ENCODE measurements at places on chromosomes 11 and 22.

GRCh38 chr22:46060292-46061123, 83.5 kb upstream of the WNT7B start:
- DNase-seq: no peak

DNA sequence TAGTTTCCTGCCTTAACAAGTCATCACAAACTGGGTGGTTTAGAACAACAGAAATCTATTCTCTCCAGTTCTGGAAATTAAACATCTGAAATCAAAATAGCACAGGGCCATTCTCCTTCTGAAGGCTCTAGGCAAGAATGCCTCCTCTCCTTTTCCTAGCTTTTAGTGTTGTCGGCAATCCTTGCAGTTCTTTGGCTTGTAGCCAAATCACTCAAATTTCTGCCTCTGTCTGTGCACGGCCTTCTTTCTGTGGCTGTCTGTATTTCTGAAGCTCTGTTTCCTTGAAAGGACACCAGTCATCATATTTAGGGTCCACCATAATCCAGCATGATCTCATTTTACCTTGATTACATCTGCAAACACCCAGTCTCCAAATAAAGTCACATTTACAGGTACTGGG, 795.5 kb downstream of the METTL15 start:
- no peak for DNase-seq

DNA sequence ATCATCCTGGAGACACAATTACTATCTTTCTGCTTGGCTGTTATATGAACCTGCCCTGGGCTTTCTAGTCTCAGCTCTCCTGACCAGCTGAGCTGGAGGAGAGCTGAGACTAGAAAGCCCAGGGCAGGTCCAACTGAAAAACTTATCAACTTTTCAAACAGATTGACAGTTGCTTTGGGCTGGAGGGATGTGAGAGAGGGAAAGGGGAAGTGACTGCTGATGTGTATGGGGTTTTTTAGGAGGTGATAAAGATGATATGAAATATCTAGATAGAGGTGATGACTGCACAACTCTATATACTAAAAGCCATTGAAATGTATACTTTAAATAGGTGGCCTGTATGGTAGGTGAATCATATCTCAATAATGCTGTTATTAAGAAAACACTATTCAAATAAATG, 60.2 kb upstream of the CHRM4 start:
- DNase-seq: no peak

DNA sequence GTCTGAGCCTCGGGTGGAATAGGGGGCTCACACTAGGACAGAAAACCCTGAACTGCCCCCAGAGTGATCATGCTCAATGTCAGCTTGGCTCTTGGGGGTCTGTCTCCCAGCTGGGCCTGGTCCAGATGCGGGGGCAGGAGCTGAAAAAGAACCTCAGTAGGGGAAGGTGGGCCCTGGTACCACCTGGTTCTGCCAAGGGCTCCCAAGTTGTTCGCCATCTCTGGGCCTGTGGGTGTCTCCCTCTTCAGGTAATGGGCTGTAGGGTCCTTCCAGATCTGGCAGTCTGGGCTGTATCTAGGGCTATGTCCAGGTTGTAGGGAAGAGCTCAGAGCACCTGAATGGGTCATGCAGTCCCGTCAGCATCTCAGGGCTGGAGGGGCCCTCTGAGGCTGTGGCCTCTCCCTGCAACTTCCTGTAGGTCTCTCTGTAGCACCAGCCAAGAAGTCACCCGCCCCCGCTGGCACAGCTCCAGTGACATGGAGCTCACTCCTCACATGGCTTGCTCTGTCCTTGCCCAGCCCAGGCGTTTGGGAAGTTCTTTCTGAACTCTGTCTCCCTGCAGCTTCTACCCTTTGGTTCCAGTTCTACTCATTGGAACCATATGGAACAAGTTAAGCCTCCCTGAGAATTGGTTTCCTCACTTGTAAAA, 33.0 kb upstream of the SOX10 start:
- DNase-seq: no peak

DNA sequence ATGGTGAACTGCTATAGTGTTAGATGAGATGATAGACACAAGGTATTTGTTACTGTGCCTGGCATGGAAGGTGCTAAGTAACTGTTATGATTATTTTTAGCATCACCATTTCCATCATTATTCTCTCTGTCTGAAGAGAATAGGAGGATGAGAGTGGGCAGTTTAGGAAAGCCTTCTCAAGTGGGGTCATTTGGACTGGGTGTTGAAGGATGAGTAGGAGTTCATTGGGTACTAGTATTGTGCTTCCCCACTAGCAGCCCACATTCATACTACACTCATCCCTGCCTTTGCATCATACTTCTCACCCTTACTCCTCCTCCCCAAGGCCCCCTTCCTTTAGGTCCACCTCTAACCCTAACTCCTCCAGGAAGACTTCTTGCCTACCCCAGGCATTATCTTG, 20.6 kb downstream of the MYEOV start:
- DNase-seq: no peak

DNA sequence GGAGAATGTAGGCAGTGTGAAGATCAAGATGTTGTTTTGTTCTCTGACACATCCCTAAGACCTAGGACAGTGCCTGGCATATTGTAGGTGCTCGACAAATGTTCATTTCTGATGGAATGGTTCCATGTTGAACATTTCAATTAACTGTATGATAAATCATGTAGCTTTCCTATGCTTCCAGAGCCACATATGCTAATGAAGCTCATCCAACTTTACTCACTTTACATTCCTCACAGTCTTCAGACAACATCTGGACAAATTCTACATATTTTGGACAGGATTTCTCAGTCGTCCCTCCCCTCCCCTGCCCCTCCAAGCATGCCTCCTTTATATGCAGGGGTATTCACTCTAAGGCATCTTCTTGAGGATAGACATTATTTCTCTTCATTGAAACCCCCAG, 177.9 kb downstream of the BLID start:
- DNase-seq: no peak

GRCh38 chr11:65552388-65552951, 5.7 kb downstream of the LTBP3 start:
- DNase-seq: no peak
